ENCODE measurements at places on chromosomes 1 and 21.

DNA sequence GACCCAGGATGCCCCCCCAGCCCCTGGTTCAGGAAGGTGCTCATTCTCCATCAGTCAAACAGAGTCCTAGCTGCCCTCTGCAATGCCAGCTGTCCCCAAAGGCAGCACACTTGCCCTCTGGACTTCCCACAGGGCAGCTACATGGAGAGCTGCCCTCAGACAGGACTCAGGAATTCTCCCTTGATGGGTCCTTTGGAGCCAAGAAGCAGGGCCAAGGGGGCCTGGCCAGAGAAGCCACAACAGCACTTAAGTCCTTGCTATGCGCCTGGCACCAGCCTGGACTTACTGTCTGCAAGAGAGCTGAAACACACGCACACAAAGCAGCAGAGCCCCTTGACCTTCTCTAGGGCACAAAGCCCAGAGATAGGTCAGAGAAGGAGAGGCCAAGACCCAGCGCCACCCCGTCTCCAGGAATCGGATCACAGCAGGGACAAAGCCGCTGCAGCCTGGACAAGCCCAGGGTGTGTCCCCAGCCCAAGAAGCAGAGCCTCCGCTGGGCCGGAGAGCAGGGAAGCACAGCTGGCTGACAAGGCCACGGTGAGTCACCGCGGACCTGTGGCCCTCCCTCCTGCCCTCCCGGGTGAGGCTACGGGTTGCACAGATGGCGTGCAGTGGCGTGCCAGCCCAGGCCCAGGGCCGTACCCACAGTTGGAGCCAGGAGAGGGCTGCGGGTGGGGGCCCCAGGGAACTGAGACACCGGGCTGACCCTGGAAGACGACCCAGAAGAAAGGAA lies 1.7 kb downstream of the WNT9A start:
- DNase-seq = no peak

GRCh38 chr21:29256126-29256910 lies 42.4 kb upstream of the BACH1 start:
- DNase-seq = no peak

DNA sequence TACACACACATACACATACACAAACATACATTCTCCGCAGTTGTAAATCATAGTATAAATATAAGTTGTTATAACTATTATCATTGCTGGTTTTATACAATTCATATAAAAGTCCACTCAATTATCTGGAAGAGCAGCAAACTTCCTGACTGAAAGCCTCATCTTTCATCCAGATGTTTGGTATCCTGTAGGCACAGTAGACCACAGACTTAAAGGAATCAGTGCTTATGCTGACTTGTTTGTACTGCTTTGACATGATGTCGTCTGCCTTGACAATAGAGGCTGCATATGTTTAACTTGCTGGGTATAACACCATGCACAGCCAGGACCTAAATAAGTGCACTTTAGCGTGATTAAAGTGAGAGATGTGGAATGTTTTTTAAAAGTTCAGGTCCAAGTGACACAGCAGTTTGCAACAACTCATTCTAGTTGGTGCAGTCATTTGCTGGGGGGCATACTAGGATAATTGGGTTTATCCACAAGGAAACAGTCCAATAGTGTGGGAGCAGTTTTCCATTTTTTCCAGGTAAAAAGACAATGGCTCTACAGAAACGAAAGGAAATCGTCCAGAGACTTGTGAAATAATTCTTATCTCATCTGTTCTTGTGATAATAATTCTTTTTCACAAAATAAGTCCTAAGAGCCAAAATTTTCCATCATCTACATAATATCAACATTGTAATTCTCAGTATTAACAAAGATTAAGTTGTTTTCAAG lies 110.3 kb upstream of the TSPAN2 start:
- DNase-seq = no peak

GRCh38 chr1:212651521-212651920 lies 43.0 kb downstream of the ATF3 start:
- DNase-seq = no peak

- DNase-seq = peak; percentile 80
These were observed 60.3 kb upstream of the KRTAP19-8 start for GRCh38 chr21:31098576-31099005.

DNA sequence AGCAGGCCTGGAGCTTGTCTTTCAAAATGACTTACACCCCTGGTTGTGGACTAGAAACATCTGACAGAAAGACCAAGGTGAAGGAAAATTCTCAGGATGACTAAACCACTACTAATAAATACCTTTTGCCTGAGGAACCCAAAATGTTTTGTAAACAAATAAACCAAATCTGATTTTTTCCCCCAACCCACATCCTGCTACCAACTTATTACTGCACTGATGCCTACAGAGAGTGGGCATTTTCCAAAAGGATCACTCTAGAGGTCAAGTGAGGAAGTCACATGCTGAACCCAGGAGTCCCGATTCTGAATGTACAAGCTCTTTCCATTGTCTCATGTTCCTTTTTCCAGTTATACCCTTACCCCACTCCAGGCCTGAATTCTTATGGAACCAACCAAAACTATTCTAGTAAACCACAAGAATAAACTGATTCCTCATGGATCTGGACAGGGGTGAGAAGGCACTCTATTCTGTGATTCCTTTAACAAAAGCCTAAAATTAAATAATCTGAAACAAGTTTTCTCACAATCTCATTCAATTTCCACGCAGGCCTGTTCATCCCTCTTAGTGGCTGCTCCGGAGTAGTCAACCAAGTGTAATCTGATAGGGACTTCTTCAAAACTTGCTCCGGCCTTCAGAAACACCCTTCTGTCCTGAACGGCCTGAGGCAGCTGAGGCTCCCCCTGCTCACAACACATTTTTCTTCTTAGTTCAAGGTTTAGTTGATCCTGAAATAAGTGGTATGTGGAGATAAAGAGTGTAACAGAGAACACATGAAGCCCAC lies 1.4 kb downstream of the PI4KB start:
- DNase-seq = peak; percentile 1

DNA sequence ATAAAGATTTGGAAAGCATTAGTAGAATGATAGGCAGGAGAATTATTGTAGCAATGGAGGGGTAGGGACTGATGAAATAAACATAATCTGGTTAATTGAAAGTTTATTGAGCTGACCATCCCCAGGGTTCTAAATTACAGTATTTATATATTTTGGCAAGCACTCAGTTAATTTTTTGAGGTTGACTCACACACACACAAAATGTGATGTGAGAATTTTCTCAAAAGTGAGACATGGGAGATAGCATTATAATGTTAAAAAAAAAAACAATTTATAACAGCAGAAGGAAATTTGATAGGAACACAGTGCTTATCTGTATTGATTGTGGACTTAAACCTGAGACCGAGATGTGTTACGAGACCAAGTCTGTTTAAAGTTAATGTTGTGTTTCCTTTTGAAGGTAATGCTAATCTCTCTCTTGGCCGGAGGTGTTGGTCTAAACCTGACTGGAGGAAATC lies 24.6 kb downstream of the TRIM45 start:
- no peak for DNase-seq

DNA sequence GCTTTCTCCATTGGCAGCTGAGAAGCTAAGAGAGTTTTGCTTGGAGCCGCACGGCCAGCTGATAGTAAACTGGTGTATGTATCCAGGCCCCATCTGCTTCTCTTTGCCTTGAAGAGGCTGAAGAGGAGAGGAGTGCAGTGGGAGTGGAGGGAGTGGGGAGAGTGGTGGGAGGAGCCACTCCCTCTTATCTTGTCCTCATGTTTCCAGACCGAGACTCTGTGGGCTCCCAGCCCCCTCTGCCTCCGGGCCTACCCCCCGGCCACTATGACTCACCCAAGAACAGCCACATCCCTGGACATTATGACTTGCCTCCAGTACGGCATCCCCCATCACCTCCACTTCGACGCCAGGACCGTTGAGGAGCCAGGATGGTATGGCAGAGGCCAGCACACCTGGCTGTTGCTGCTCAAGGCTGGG lies 6.0 kb upstream of the LRRC71 start:
- DNase-seq = no peak

GRCh38 chr1:11576109-11576875 lies 77.9 kb downstream of the FBXO2 start:
- DNase-seq = no peak

- no peak for DNase-seq
These were observed 2.0 kb downstream of the QSOX1 start for GRCh38 chr1:180156631-180157091.

DNA sequence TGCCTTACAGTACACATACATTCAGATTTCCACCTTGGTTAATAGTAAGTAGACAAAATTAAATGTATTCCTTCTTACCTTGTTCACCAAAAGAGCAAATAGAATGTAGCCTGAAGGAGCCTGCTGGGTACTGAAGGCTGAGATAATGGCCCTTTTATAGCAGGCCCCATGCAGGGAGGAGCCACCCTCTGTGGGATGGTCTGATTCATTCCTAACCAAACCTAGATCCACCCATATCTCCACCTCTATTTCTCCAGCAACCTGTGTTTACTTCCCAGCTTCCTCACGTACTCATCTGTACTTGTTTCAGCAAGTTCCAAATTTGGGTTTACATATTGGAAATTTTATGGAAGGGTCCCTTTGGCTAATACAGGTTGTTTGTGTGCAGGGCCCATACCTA lies at the start of gene FLG:
FLG (minus strand) TSS at position 129 of the 400 bp plus-strand sequence. CDS start 9,783 bp downstream, outside the sequence.
- DNase-seq = no peak

DNA sequence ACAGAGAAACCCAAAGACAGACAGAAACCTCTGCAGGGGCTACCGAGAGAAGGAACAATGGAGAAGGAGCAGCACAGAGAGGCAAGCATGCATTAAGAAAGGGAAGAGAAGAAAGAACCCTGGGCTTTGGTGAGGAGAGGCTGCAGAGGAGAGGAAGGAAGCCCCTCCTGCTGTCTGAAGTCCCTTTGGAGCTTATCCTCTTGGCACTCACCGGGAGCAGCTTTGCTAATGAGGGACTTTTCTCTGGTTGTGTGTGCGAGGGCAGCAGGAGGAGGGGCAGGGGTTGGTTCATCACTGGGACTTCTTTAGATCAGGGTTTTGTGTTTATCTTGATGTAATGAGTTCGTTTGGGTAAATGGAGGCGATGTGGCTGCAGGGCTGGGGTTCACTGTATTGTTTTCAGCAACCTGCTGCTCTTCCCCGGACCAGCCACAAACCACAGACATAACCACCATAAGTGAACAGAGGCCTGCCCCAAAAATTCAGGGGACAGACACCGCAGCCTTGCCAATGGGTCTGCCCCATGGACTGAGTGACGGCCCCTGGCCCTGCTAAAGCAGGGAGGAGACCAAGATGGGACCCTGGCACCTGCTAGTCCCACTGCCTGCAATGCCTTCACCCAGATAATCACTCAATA lies 100.6 kb downstream of the KCND3 start:
- DNase-seq = no peak

DNA sequence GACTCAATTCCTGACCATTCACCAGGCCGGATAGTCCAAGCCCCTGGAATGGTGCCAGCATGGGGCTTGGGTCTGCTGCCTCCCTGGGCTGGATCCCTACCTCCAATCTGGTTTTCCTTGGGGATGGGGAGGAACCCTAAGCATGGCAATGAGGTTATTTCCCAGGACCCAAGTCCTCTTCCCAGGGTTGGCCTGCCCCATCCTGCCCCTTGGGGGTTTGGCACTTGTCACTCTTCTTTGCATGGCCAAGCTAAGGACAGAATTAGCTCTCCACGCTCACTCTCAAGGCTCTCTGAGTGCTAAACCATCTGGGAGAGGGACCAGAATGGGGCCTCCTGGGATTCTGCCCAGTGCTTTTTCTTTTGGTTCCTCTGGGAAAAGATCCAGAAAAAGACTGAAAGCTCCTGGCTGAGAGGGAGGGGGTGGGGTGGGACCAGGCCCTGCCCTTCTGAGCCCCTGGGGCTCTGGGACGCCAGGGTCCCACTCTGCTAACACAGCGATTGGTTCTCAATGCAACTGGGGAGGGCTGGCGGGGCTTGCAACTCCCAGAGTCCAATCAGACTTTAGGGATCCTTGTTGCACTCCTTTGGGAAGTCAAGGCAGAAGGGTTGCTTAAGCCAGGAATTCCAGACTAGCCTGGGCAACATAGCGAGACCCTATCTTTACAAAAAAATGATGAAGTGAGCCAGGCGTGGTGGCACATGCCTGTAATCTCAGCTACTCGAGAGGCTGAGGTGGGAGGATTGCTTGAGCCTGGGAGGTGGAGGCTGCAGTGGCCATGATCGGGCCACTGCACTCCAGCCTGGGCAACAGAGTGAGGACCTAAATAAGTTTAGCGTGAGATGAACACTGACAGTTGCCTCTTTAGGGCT lies 52.7 kb downstream of the DHRS3 start:
- no peak for DNase-seq

DNA sequence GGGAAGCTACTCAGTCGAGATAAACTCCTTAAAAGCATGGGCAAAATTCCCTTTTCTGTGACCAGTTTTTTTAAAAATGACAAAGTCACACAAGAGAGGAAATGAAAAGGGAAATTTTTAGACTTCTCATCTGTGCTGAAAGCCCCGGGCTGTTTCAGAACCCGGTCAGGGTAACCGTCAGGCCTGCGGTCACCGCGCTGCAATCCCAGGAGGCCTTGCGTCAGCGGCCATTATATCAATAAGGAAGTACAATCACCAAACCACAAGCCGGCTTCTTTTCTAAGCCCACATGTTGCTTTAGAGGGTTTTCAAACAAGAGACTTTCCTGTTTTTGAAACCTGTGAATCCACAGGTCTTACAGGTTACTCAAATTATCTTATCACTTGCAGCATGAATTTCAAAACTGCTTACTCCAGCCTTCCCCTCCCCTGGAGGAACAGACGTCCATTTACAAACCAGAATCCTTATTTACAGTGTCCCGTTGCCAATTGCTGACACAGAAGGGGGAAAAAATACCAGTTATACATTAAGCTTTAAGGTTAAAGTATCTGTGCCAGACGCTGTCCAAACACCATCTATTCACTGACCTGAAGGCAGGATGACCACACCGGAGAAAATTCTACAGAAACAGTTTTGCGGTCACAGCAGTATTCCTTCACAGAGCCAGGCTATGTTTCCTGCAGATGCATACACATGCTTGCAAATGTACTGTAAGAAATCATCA lies 165.3 kb downstream of the TOMM20 start:
- no peak for DNase-seq

DNA sequence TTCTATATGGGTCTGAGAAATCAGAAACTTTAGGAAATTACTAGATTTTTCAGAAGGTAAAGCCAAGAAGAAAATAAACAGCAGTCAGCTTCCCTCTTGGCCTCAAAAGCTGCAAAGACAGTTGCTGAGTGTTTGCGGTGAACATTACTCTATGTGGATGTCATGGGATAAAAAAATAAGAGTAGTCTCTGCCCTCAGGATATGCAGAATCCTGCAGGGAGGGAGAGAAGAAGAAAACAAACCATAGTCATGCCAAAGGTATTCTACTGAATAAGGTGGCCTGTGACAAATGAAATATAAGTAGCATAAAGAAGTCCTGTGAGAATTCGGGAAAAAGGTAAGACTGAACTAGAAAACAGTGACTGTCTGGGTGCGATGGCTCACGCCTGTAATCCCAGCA lies 19.0 kb downstream of the YARS1 start:
- no peak for DNase-seq

- no peak for DNase-seq
These were observed 1.6 kb downstream of the EPS15 start for GRCh38 chr1:51517361-51518032.

DNA sequence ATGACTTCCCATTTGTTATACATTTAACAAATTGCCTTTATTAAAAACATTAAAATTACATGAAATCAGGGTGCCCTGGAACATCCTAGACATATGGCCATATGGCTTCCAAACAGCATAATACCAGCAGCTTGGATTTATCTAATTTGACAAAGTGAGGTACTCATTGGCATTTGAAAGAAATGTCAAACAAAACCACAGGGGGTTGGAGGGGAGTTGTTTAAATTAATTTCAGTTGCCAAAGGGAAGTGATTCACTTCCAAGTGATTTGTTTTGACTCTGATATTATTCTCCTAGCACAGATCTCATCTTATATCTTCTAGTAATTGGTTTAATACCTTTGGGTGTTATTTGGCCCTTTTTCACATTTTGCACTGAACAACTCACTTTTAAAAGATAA lies 24.5 kb upstream of the POU2F1 start:
- DNase-seq = no peak

Measured in posterior cingulate gyrus (tissue), 11 donors.